ENCODE measurements at places on chromosomes 12 and 14.

DNA sequence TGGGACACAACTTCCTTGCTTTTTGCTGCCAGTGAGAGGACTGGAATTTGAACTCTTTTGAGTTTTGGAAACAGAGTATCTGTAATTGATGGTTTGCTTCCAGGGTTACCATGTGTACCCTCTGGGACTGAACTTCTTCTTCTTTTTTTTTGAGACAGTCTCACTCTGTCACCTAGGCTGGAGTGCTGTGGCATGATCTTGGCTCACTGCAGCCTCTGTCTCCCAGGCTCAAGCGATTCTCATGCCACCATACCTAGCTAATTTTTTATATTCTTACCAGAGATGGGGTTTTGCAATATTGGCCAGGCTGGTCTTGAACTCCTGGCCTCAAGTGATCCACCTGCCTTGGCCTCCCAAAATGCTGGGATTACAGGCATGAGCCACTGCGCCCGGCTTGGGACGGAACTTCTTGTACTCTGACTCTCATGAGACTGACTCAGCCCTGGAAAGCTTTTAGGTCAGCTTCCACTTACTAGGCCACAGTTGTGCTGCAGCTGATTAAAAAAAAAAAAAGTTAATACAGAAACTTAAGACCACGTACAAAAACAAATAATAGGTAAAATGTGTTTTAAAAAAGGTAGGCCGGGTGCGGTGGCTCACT is 15.8 kb downstream of the SEL1L start:
- no peak for DNase-seq

GRCh38 chr12:43022838-43023237 is 433.3 kb upstream of the PRICKLE1 start:
- DNase-seq, result no peak

- DNase-seq, result no peak
Observed at GRCh38 chr12:96392397-96392796, 7.8 kb downstream of the CDK17 start.

DNA sequence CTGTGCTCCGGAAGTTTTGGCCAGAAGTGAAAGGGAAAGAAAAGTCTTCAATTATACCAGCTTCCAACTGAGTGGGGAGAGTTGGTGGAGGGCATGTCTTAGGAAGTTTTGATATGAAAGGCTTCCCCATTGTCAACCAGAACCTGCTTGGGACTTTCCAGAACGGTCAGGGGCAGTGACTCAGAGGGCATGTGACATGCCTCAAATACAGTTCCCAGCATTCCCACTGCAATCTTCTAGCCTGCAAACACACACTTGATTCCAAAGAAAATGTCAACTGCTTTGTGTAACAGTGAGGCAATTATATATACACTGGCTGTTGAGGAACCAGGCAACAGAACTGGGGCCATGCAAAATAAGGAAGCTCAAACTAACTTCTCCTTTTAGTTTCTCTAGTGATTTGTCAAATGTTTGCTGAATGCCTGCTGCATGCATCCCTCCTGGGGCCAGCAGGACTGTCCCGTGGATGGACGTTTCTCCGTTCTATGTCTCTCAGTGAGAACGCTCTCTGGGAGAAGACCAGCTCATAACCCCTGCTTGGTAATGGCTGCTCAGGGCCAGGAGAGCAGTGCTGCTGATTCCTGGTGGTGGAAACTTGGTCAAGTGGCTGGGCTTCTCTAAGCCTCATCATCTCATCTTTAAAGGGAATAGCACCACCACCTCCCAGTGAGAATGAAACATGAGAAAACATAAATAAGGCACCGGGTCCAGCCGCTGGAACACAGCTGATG is 18.3 kb downstream of the SLC25A47 start:
- DNase-seq, result no peak

DNA sequence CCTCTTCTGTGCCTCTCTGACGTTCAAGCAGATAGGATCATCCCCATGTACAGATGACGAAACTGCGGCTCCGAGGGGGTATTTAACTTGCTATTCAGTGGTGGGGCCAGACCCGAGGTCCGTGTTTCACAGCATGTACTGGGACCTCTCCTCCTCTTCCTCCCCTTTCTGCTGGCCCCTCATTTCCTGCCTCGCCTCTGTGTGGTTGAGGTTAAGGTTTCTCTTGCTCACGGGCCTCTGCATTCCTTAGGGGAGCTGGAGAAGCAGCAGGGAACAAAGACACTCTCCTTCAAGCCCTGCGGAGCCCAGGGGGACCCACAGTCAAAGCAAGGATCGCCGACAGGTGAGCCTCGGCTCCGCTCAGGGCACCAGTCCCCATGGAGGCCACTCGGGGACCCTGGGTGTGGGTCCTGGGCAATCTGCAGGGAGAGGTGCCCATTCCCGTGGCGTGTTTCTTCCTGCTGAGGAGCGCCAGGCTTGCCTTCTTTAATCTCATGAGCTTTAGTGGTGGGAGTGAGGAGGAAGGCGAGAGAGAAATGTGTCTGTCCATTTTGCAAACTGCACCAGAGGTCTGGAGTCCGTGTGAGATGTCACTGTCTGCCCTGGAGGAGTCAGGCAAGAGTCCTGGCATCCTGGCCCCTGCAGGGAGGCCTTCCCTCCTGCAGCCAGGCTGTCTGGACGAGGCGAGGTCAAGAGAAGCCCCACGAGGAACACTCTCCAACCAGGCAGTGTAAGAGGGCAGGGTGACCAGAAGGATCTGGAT is 45.0 kb downstream of the SLC6A12 start:
- no peak for DNase-seq

- no peak for DNase-seq
Observed at GRCh38 chr12:5481645-5482044, 49.7 kb downstream of the NTF3 start.

- DNase-seq, result no peak
Observed at GRCh38 chr14:104140463-104141331, 2.3 kb downstream of the KIF26A start.

GRCh38 chr14:95071649-95072280 is 85.6 kb downstream of the DICER1 start:
- DNase-seq, result no peak

DNA sequence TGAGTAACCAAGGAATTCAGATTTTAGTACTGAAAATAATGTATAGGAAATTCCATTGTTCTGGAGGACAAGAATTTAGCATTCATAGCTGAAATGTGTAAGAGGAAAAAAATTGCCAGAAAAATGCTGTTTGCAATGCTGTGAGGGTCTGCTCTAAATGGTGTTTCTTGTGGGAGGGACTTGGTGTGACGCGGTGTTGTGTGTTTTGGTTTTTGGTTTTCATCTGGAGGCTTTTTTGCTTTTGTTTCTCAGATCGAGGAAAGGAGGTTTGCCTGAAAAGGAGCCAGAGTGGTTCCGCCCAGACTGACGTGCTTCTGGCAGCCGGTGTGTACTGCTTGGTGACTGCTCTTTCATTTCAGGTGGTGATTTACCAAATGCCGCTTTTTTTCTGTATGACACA is 211.8 kb upstream of the HMGA2 start:
- no peak for DNase-seq

DNA sequence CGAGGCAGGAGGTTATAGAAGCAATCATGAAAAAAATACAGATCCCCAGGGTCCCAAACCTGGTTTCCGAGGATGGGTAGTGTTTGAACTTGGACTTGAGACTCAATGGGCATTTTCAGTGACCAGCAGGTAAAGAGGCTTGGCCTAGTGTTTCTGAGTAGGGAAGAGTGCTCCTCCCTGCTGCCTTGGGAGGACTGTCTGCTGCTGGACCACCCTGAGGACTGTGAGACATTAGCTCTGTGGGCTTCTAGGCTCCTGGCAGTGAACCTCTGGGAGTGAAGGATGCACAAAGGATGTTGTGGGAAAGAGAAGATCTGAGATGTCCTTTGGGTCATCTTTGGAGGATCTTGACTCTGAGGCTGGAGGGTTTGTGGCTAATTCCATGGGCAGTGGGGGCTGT is 30.5 kb downstream of the ANKRD9 start:
- no peak for DNase-seq

DNA sequence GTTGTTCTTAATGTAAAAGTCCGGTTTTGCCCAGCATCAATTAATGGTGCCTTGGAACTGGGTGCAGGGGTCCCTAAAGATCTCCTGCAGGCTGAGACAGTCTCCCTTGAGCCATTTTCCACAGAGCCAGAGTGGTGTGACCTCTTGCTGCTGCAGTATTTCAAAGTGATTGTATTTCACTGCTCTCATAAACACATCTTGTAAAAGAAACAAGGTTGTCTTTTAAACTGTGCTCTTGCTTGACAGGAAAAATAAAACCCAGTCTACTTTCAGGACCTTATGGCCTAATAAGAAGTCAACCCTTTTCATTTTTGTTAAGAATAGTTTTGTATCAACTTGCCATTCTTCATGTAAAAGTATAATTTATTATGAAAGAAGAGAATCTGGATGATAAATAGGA is 44.7 kb downstream of the TMEM117 start:
- DNase-seq, result no peak

GRCh38 chr12:118135788-118136558 is at the start of gene PEBP1:
Gene PEBP1 (plus strand): TSS chr12:118136124. CDS start chr12:118136210, 86 bp downstream.
- DNase-seq, result peak; percentile 90

DNA sequence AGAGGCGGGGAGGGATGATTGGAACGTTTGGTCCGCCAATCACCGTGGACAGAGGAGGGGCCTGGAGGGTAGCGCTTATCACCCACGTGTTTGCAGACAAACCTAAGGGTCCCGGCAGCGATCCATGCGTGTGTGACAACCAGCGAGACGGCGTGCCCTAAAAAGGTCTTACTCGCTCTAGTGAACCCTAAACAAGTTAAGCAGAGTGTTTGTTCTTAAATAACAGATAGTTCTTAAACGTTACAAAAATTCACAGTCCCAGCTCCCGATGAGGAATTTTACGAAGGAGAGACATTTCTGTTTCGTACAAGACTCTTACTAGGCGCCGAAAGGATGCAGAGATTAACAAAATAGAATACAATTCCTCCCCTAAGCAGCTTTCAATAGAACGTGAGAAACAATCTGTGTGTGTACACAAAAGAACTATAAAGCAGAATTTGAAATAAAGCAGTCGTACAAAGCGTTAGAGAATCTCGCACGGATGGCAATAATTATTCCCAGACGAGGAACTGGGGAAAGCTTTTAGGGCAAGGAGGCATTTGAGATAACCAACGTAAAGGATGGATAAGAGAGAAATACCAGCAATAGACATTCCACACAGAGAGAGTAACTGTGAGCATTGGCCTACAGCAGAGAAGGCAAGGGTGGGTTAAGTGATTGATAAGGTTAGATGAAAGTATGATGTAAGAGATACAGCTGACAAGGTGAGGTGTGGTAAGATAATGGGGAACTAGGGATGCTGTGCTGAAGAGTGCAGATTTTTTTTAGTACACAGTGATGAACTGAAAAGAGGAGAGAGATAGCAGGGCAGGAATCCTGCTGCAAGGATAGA is 831 bp upstream of the RPS6KA5 start:
- no peak for DNase-seq

- DNase-seq, result no peak
Observed at GRCh38 chr14:77007183-77007974, 21.1 kb downstream of the IRF2BPL start.

GRCh38 chr12:24054416-24054815 is 104.9 kb upstream of the SOX5 start:
- DNase-seq, result no peak

DNA sequence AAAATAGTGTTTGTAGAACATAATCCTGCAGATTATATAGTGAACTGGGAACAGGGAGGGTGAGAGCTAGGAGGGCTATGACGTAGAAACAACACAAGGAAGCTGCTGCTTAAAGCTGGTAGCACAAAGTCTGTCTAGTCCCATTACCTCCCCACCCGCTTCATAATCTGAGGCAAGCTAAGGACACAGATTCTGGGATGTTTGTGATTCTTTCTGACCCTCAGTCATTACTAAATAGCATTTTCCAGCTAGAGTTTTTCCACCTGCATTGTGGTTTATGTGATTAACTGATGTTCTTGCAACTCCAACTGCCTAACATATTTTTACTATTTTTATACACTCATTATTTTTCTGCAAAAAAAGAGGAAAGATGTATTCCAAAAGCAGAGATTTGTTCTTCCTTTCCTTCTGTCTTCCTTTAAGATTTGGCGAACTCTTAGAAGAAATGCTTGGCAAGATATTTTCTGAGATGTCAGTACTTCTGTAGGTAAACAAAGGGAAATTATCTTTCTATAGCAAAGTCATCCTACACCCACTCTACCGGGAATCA is 293.2 kb upstream of the FAR2 start:
- DNase-seq, result no peak

- DNase-seq, result no peak
Observed at GRCh38 chr14:62943202-62943601, 102.1 kb downstream of the KCNH5 start.

DNA sequence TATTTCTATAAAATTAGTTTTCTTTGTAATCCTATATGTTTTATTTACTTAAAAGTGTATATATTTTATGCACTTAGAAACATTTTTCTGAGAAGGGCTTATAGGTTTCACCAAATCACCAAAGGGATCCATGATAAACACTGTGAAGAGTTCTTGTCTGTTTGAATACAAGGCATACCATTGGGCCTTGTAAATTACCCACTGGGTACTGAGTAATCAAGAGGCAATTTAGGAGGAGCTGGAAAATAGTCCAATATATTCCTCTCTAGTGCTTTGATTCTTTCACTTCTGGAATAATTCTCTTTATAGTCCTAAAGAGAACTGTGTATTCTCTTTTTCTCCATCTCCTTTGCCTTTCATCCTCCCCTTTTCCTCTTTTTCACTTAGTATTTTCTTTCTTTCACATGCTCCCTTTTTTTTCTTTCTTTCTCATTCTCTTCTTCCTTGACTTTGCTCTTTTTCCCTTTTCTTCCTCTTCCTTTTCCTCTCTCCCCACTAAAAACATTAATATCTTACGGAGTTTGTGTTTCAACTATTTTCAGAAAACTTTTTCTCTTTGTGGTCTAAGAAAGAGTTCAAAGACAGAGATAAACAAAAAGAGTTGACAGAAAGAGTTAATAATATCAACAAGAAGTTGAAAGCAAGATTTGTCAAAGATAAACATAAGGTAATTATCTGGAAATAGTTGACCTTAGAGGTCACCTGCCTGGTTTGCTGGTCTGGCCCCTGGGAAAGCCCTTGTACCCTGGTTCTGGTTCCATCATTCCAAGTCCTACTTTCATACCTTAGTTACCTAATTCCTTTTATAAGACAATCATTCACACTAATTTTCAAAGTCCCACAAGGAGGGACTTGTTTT is 435.3 kb downstream of the RAD51B start:
- no peak for DNase-seq

- DNase-seq, result no peak
Observed at GRCh38 chr12:75754698-75755097, 243.3 kb upstream of the KRR1 start.

GRCh38 chr12:112087055-112087850 is 21.3 kb downstream of the NAA25 start:
- no peak for DNase-seq

DNA sequence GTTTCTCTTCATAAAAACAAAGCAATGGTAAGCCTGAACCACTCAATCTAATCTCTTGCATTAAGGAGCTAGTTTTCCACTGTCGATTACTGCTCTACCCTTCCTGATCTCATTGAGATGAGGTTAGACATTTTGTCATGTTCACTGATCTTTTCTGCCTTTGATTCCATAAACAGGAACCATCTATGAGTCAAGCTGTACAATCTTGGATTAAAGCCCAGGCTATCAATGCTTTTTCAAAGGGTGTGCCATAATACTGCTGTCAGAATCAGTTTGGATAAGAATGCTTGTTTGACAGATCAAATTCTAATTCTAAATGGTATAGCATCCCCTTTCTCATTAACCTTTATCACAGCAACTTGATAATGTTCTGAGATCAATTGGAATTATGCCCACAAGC is 16.1 kb downstream of the GRIP1 start:
- no peak for DNase-seq

GRCh38 chr14:88986146-88986841 is 161.8 kb downstream of the TTC8 start:
- no peak for DNase-seq

- DNase-seq, result no peak
Observed at GRCh38 chr12:18304609-18305008, 43.3 kb downstream of the PIK3C2G start.

GRCh38 chr14:75123991-75124390 is 2.9 kb downstream of the NEK9 start:
- DNase-seq, result peak; percentile 11

Measured in CD4-positive, alpha-beta T cell treated with Interleukin-6 at 100 ng/mL for 8 hours (primary cell).